ENCODE measurements at places on chromosomes 12 and 14.

DNA sequence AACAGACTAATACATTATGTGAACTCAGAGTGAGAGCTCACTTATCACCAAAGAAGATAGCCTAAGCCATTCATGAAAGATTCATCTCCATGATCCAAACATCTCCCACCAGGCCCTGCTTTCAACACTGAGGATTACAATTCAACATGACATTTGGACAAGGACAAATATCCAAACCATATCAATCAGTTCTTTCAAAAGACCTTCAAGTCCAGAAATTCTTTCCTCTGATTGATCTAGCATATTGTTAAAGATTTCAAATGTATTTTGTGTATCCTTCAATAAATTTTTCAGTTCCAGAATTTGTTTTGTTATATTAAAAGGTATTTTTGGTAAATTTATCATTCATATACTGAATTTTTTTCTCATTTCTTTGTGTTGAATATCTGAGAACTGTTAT is 1055.8 kb downstream of the SLC6A15 start:
- no peak for DNase-seq

DNA sequence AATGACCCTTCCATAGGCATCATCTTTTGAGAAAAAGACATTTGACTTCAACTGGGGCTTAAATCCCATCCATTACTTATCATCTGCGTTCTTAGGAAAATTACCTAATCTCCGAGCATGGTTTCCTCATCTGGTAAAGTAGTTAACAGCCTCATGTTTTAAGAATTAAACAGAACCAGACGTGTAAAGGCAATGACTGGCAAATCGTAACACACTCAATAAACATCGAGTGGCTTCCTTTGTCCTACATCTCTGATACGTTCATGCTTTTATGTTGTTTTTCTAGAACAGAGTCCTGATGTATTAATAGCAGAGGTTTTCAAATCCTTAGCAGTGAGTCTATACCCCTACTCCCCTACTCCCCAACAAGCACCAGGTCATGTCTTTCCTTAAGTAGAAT is 189.7 kb upstream of the RGS6 start:
- DNase-seq = no peak

DNA sequence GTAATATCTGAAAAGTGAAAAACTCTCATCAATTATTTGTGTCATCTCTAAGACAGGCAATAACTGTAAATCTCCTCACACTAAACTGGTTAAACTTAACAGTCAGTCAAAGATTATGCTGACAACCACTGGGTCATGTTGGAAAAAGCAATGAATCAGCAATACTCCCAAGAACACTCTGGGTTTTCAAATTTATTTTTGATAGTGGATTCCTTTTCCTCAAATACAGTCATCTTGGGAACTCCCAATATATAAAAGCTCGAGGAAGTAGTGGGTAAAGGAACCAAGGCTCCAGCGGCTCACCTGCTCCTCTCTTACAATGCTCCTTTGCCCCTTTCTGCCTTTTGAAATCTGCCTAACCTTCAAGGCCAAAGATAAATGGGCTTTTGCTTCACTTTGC is 70.0 kb downstream of the ARMH4 start:
- no peak for DNase-seq

- no peak for DNase-seq
Measured at GRCh38 chr12:89236237-89236636, 116.1 kb downstream of the DUSP6 start.

- no peak for DNase-seq
Measured at GRCh38 chr12:113222730-113223531, 1.7 kb downstream of the TPCN1 start.

DNA sequence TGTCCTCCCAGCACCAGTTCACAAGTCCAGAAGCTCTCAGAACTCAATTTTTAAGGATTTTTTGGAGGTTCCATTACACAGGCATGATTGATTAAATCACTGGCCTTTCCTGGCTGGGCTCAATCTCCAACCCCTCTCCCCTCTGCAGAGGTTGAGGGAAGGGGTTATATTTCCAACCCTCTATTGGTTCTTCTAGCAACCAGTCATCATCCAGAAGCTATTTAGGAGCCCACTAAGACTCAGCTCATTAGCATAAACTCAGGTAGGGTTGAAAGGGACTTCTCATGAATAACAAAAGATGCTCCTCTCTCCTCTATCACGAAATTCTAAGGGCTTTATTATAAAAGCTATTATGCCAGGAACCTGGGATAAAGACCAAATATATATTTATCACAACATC is 41.5 kb downstream of the SPPL3 start:
- DNase-seq = no peak

GRCh38 chr12:109488051-109488665 is 10.7 kb downstream of the UBE3B start:
- DNase-seq = no peak

GRCh38 chr12:102478405-102479098 is 1.8 kb downstream of the IGF1 start:
- peak; percentile 3 for DNase-seq

GRCh38 chr12:1914114-1914911 is 4.1 kb downstream of the CACNA2D4 start:
- no peak for DNase-seq

- peak; percentile 75 for DNase-seq
Measured at GRCh38 chr14:61321385-61322010, at the start of gene PRKCH. Gene PRKCH, plus strand, starts transcription at chr14:61321579. Its CDS starts 523 bp downstream, at chr14:61322102.

GRCh38 chr14:48703728-48704467 is 882.3 kb downstream of the RPS29 start:
- DNase-seq = no peak

- DNase-seq = no peak
Measured at GRCh38 chr14:64707661-64708060, 3.4 kb downstream of the PLEKHG3 start.

DNA sequence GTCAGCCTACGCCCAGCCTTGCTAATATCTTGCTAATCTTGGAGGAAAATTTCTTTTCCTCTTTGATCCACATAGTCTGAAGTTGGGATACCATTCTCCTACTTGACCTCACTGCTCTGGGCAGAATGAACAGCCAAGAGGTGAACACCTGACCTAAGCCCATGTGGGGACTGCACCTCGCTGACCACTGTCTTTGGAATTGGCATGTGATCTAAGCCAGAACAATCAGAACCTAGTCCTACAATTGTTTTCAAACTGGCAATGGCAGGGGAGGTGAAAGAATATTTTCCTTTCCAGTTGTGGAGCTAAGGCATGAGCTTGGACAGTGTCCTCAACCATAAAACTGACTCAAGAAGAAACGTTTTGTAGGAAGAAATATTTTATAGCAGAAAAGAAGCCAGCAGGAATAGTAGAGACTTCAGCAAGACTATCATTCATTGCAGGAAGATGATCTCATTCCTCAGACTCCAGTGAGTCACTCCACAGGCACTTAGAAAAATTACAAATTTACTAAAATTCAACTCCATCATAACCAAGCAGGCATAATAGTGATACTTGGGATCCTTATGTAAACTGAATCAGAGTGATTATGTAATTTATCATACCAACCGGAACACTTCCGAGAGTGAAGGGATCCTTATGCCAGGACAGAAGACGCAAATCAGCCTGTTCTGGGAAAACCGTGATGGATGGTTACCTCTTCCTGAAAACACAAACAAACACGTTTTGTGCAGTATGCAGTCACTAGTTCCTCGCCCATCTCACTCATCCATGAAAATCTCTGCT is 14.7 kb downstream of the PTPRO start:
- no peak for DNase-seq
